ENCODE measurements at places on chromosomes 4 and X.

DNA sequence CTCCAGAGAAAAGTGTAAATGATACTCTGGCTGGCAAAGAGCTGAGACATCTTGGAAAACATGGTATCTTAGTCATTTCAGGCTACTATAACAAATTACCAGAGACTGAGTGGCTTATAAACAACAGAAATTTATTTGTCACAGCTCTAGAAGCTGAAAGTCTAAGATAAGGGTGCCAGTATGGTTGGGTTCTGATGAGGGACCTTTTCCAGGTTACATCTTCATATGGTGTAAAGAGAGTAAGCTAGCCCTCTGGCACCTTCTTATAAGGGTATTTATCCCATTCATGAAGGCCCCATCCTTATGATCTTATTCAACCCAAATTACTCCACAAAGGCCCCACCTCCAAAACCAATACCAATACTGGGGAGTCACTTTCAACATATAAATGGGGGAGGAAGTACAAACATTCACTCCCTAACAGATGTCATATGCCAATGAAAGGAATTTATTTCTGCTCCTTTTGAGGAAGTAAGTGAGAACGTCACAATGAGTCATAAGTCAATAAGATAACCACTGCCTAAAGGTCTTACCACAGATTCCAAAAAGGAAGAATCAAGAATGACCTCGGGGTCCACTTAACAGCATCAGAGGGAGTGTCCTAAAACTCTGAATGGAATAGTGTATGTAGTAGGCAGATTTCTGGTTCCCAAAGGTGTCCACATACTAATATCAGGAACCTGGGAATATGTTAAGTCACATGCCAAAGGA is 246.6 kb downstream of the OPHN1 start:
- no peak for DNase-seq

DNA sequence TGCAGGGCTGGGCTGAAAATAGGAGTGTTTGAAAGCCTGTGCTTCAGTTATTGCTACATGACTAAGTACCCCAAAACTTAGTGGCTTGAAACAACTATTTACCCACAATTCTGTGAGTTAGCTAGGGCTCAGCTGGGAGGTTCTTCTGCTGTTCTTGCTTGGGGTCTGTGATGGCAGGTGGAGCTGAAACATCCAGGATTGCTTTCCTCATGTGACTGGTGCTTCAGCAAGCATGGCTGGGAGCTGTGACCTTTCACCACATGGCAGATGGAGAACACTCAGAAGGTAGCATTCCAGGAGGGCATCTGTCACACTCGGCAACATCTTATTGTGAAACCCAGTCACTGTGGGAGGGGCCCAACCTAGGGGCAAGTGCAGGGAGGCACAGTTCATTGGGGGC is 57.0 kb upstream of the TBC1D14 start:
- DNase-seq = no peak

DNA sequence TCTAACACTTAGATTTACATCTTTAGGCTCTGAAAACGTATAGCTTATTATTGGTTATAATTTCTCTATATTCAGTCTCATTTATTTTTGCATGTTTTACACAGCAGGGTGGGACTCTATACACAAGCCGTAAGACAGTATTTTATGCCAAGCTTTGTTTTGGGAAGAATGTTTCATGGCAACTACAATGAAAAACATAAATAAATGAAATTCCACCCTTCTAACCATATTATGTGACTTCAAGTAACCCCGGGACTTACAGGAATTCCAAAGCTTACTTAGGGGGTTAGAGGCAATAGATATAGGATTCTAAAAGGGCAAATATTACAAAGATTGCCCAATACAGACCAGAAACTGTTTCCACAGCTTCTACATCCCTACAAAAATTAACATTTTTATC is 370.9 kb downstream of the PRR32 start:
- no peak for DNase-seq

GRCh38 chr4:7852568-7853185 is 87.0 kb downstream of the AFAP1 start:
- no peak for DNase-seq

DNA sequence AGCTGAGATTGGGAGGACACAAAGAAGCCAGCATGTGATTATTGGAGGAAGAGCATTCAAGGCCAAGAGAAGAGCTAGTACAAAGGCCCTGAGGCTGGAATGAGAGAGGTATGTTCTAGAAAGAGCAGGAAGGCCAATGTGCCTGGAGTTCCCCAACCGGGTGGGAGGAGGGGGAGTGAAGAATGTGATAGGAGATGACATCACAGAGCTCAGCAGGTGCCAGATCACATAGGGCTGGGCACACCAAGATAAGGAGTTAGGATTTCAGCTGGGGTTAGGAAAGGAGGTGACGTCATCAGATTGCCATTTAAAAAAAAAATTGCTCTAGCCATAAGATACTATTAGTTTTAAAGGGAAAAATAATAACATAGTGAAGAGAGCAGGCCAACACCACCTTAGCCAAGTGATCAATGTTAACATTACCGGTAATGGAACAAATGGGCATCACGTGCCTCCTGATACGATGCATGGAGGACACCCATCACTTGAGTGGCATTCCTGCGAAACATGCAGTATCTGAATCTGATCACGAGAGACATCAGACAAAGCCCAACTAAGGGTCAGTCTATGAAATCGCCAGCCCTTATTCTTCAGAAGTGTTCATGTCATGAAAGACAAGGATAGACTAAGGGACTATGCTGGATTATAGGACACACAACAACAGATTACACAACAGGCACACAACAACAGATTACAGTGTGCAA is 344.3 kb downstream of the BCOR start:
- DNase-seq = no peak

- DNase-seq = no peak
These were observed 12.7 kb upstream of the STARD8 start for GRCh38 chrX:68634649-68635227.

DNA sequence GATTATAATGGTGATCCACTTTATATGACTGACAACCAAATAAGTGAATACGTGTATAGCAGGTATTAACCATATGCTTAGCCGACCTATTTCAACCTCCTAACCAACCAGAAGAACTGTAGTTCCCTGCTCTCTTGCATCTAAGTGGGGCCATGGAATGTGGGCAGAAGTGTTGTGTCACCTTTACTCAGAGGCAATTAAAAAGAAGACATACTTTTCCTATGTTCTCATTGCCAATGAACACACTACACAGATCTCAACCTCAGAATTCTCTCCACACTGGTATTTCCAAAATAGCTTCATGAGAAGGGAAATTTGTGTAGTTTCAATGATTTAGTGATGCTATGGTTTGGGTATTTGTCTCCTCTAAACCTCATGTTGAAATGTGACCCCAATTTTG is 3.2 kb upstream of the NFKB1 start:
- no peak for DNase-seq

- DNase-seq = no peak
These were observed 175.3 kb downstream of the MAML3 start for GRCh38 chr4:139978692-139979091.

GRCh38 chr4:95248720-95249425 is 299.9 kb downstream of the UNC5C start:
- no peak for DNase-seq

GRCh38 chr4:146029939-146030710 is 91.5 kb upstream of the ZNF827 start:
- DNase-seq = no peak

GRCh38 chr4:179601671-179602070 is 2159.4 kb upstream of the AGA start:
- peak; percentile 17 for DNase-seq

DNA sequence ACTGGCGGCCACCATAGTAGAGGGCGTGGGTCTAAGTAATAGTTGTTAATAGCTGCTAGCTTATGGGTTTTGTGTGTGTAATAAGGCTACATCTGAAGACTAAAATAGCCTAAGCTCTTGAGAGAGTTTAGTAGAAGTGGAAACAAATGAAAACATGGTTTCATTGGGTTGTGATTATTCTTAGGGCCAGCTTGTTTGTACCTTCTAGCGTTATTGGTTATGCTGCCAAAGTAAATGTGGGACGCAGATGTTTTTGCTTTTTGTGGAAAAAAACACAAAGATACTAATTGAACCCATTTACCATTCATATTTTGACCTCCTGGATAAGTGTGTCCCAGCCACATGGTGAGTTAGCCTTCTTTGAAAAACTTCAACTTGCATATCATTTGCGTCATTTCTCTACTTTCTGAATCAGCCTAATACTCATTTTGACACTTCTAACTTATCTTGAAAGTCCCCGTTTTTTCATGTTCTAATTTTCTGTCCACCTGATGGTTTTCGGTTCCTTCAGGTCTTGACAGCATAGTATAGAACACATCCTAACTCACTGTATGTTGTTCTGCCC is 305.3 kb downstream of the FRMPD4 start:
- DNase-seq = no peak

DNA sequence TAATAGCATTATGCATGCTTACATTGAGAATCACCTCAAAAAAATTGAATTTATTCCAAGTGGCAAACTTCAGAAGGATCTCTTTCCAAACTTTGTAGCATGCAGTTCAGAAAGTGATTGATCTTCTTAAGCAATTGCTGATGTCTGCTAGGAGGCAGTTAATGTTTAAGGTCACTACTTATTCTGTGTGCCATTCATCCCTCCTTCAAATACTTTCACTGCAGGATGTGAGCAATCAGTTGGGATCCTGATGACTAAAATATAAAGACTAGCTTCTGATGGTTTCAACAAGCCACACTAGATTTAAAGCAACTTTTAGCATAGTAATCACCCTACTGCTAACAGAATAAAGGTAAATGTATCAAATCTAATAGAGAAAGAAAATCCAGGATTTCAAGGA is 414.1 kb downstream of the ADGRL3 start:
- DNase-seq = no peak

GRCh38 chr4:68445111-68445510 is 2.2 kb upstream of the TMPRSS11E start:
- DNase-seq = no peak

GRCh38 chr4:87738483-87738882 is 60.9 kb upstream of the IBSP start:
- no peak for DNase-seq

GRCh38 chr4:133148690-133149363 is at the start of gene PCDH10:
TSS of gene PCDH10 (plus strand) at chr4:133149294. CDS start at chr4:133150141, 847 bp downstream.
- DNase-seq = peak; percentile 50

GRCh38 chr4:168304744-168305459 is 13.7 kb downstream of the DDX60 start:
- DNase-seq = peak; percentile 2

- no peak for DNase-seq
These were observed 69.6 kb downstream of the HUWE1 start for GRCh38 chrX:53616946-53617345.

DNA sequence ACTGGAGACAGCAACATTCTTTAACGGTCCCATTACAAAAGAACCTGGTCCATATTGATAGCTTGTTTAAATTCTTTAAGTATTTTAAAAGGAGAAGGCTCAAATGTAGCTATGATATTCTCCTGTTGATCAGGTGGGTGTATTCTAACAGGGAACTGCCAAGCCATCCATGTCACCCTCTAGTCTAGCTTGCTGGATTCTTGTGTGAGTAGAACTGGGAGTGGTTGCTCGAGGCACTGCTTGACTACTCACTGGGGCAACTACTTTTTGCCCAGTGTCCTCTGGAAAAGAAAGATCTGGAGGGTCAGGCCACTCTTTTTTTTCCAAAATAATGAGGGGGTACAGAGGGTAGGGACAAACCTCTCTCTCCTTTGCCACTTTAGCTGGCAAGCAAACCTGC is 155.1 kb downstream of the ZNF518B start:
- DNase-seq = no peak

DNA sequence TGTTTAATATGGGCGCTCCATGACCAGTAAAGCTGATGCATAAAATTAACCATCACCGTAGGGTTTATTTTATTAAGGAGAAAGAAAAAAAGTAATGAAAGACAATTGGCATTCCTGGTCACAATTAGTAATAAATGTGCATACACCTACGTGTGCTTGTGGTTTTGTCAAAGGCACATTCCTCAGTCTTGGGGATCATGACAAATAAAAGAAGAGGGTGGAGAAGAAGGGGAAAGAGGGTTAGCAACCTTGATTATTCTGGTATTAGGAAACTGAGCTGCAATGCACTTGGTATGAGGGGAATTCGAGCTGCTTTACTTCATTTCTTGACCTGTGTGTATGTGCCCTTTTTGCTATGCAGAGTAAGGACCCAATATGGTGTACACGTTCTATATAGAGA is 1798.3 kb upstream of the PCDH7 start:
- no peak for DNase-seq

DNA sequence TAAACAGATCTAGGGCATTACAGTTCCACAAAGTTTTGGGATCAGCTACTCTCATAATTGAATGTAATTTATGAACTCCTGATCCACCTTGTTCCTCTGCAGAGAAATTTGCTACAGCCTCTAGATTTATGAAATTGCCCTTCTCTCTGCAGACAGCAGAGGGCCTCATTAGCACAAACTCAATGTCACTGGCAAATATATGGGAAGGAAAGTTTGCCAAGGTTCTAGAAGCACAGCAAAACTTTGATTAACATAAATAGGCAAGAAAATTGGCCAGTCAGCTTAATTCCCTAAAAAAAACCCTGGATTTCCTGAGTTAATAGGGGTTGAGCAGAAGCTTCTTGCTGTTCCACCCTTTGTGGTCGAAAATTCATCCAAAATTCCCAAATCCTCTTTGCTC is 31.5 kb downstream of the PRPS1 start:
- DNase-seq = peak; percentile 7

GRCh38 chrX:149819371-149819770 is 37.6 kb downstream of the MAGEA9 start:
- no peak for DNase-seq

DNA sequence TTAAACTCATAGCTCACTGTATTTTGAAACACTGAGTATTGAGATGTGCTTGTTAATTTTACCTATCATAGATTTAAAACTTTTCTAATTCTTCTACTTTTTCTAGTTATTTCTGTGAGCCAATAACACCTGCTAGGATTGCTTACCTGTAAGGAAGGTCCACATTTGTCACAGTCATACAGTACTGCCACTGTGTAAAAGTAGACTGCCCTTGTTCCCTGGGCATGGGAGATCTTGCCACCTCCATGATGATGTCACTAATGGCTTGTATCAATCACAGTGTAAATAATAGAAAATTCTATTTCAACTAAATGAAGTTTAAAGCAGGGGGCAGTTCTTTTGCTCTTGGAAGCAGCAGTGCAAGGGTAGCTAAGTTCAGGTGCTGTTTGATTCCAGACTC is 35.9 kb downstream of the GK start:
- no peak for DNase-seq

- DNase-seq = no peak
These were observed 8.0 kb downstream of the ATP2B3 start for GRCh38 chrX:153525451-153525850.

DNA sequence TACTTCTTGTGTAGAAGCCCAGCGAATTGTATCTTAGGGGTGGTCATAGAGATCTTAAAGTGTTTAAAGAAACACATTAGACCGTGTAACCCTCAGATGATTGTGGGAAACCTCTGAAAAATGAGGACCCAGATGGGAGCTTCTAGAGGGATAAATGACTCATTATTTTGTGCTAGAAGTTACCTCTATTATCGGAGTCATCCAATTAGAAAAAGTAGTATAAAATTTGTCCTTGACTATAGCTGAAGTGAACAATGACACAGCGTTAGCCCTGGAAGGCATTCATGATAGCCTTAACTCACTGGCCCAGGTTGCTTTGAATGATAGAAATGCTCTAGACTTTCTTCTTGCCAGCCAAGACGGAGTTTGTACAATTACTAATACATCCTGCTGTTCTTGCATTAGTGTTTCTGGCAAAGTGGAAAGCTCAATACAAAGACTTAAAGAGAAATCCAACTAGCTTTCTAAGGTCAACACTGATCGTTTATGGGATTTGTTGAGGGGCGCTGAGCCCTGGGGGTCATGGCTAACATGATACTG is 178.9 kb upstream of the VEGFC start:
- no peak for DNase-seq

- DNase-seq = no peak
These were observed 1392.9 kb downstream of the ARAP2 start for GRCh38 chr4:34851411-34851810.
